ENCODE measurements at places on chromosomes 2 and 18. TPM values are rescaled to one million over a fixed set of nuclear protein-coding genes. Genes with fewer than 3 reads are reported as not detected.

KIF5C gene
- 3.6 TPM for total RNA-seq

BCL2 gene
- total RNA-seq = 39.3 TPM

GAL3ST2 gene
- total RNA-seq = 0.82 TPM

SEPTIN10 gene
- 58.6 TPM for total RNA-seq

INHBB gene
- total RNA-seq = 0.82 TPM

MC4R gene
- total RNA-seq = not detected

CAVIN2 gene
- total RNA-seq = 51.9 TPM

APCDD1 gene
- total RNA-seq = 133 TPM

CNDP1 gene
- total RNA-seq = 0.23 TPM
